ENCODE measurements at places on chromosomes 11 and 22.

DNA sequence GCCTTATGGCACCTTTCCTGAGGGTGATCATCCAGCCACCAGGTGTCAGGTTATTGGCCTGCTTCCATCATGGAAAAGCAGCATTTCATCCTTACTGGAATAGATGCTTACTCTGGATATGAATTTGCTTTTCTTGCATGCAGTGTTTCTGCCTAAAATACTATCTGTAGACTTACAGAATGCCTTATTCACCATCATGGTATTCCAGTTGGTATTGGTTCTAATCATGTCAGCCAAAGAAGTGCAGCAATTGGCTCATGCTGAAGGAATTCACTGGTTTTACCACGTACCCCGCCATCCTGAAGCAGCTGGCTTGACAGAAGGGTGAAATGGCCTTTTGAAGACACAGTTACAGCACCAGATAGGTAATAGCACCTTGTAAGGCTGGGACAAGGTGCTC is 194.2 kb downstream of the AASDHPPT start:
- no peak for DNase-seq

GRCh38 chr11:120354068-120354467 is 17.9 kb downstream of the ARHGEF12 start:
- DNase-seq, result no peak

DNA sequence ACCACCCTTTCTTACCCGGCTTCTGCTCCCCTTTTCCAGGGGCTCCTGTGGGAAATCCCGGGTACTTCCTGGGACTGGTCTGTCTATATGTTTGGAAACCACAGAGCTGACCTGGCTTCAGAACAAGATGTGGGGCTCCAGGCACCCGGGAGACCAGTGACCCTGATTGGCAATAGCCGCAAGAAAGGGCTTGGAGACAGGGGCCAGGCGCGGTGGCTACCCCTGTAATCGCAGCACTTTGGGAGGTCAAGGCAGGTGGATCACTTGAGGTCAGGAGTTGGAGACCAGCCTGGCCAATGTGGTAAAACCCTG is 3.2 kb upstream of the NEAT1 start:
- no peak for DNase-seq

DNA sequence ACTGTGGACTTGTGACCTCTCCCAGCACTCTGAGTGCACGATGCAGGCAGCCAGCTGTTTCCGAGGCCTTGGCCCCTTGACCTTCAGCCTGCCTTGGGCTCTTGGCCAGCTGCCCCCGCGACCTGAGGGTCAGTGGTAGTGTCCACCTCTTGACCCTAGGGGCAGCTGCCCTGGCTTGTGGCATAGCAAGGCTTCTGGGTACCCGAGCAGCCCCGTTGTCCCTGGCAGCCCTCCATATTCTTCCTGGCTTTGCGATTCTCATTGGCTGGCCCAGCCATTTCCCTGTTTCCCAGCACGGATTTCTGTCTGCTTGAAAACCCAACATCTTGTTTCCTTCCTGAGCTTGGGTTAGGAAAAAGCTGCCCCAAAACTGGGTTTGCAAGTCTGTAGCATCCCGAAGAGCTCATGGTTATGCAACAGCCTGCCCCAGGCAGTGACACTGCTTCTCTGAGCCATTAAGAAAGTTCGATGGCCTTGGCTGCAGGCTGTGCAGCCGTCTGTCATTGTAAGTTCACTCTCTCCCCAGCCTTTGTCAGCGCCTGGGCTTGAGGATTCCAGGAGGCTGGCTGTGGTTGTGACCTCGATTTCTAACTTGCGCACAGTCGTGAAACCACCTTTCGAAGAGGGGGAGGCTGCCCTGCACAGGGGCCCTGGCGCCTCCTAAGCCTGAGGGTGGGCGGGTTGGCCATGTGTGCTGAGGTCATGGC is 48.8 kb downstream of the FBLN1 start:
- DNase-seq, result no peak

DNA sequence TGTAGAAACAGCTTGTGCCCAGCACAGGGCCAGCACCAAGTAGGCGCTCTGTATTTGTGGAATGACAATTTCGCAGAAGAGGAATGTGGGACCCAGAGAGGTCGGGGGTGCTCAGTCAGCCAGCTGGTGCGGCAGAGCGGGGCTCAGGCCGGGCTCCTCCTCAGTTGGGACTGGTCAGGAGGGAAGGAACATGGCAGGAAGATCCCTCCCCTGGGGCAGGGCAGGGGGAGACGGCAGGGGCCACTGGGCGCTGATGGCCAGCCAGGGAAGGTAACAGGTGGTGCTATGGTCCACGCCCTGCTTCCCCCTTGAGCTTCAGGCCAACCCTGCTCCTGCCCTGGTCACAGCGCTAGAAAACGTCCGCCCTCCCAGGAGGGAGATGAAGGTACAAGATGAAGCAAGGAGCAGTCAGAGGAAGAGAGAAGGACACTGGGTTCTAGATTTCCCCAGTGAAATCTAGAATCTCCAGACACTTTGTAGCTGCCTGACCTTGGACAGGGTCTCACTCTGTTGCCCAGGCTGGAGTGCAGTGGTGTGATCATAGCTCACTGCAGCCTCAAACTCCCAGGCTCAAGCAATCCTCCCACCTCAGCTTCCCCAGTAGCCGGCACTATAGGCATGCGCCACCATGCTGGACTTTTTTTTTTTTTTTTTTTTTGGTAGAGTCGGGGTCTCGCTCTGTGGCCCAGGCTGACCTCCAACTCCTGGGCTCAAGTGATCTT is 13.5 kb upstream of the SPI1 start:
- no peak for DNase-seq

- DNase-seq, result no peak
These were observed 941.7 kb downstream of the OPCML start for GRCh38 chr11:132590554-132590953.

- no peak for DNase-seq
These were observed 491.8 kb downstream of the ETS1 start for GRCh38 chr11:128095466-128095981.

- DNase-seq, result no peak
These were observed 147.2 kb downstream of the SPON1 start for GRCh38 chr11:14109742-14110141.
